Neural crest cell (in vitro differentiated cells): ENCODE measurements at places on chromosomes 6 and 20.

- no peaks in the 10 kb centered on the region for H3K36me3 ChIP-seq
- no peaks in the 10 kb centered on the region for H3K4me1 ChIP-seq
- DNase-seq: no peak
- no peak overlapping the region for H3K4me3 ChIP-seq
- no peak overlapping the region for H3K27ac ChIP-seq
Observed at GRCh38 chr6:34484899-34485298, 19.0 kb downstream of the PACSIN1 start.

DNA sequence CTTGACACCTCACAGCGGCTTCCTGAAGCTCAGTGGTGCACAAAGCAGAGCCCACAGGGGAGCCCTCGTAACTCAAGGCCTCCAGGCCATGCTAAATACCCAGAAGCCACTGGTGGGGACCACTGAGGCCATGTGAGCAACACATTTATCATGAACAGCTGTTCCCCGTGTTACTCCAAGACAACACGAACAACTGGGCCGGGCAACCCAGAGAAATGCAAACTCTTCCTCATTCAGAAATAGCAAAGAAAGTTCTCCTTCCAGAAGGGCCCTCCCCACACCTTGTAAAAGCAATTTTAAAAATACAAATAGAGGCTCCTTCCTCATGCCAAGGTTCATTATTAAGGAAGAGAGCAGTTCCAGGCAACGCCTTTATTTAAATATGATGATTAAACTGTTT lies 36.3 kb upstream of the SLCO4A1 start:
- no peak overlapping the region for H3K4me3 ChIP-seq
- H3K27me3 ChIP-seq: peaks cover 14% of the 10 kb centered on the region
- H3K27ac ChIP-seq: no peak overlapping the region
- DNase-seq: no peak

DNA sequence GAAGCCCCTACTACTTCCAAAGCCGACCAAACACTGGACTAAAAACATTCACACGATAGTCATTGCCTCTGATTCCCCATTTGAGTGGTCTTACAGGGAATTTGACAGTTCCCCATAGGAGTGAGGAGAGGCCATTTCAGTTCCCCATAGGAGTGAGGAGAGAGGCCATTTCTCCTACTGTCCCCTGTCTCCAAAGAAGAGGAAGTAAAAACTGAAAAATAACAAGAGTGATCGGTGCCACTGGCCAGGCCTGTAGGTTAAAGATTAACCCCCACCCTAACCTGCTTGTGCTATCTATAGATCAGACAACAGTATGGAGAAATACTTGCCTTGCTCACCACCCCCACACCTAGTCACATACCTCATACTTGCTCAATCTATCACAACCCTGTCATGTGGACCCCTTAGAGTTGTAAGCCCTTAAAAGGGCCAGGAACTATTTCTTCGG lies 204.0 kb upstream of the MOCS1 start:
- no peak for DNase-seq
- H3K27ac ChIP-seq: no peak overlapping the region
- H3K4me3 ChIP-seq: no peak overlapping the region
- H3K4me1 ChIP-seq: no peaks in the 10 kb centered on the region
- H3K27me3 ChIP-seq: peaks cover 4% of the 10 kb centered on the region

DNA sequence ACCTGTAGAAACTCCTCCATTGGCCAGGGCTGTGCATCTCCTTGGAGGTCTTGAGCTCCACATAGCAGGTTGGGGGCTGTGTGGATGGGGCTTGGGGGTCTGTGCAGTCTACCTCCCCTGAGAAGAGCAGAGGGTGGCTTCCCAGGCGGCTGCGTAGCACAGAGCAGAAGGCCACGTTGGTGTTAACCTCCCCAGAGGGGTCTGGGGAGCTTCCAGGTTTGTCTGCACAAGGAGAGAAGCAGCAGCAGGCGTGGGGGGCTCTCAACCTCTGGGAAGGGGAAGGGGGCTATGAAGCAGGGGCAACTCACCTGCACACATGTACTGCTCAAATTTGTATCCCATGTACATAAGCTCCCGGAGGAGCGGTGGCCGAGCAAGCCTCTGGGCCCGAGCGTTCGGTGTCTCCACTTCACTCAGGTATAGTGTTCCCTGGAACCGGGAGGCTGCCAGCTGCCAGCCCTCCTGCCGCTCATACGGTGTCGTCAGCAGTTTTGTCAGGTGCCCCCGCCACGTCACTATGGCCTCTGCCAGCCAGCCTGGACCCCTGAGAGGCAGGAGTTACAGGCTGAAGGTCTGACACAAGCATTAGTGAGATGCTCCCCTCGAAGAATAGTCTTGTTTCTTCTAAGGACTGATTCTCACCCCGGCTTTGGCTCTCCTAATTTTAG lies 1.2 kb downstream of the DXO start:
- no peak for DNase-seq
- H3K27ac ChIP-seq: no peak overlapping the region
- H3K27me3 ChIP-seq: no peaks in the 10 kb centered on the region
- H3K36me3 ChIP-seq: peaks cover 21% of the 10 kb centered on the region
- H3K4me3 ChIP-seq: peak overlapping the region; percentile 100

DNA sequence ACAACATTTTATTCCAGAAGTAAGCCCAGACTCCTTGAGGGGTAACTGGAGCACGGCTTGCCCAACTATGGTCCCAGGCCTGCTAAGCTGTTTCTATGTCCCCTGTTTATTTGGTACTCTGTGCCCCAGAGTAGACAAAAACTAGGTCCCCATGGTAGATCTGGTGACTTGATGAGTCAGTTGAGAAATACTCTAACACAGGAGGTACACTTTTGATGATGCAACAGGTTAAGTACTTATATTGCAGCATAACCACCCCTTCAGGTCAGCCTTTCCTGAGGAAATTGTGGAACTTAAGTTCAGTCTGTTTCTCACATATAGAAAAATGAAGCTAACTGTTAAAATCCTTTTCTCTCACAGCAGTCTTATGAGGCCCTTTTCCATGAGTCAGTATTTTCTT lies 19.6 kb downstream of the TTPAL start:
- no peak overlapping the region for H3K27ac ChIP-seq
- peaks cover 4% of the 10 kb centered on the region for H3K36me3 ChIP-seq
- H3K4me1 ChIP-seq: no peaks in the 10 kb centered on the region
- no peak for DNase-seq
- no peak overlapping the region for H3K4me3 ChIP-seq

DNA sequence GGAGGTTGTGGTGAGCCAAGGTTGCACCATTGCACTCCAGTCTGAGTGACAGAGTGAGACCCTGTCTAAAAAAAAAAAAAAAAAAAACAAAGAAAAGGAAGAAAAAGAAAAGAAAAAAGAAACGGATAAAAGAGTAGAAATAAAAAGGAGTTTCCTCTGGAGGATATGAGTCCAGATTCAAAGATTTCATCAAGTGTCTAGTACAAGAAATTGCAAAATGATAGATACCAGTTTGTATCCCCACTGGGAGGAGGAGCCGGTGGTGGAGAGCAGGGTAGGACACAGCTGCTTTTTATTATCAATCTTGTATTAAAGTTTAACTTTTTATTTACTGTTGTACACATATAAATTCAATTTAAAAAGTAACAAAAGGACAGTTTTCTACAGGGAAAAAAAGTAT lies 113.9 kb downstream of the BMP7 start:
- peaks cover 3% of the 10 kb centered on the region for H3K4me1 ChIP-seq
- H3K27ac ChIP-seq: no peak overlapping the region
- H3K4me3 ChIP-seq: no peak overlapping the region
- H3K36me3 ChIP-seq: no peaks in the 10 kb centered on the region
- H3K27me3 ChIP-seq: no peaks in the 10 kb centered on the region
- no peak for DNase-seq

DNA sequence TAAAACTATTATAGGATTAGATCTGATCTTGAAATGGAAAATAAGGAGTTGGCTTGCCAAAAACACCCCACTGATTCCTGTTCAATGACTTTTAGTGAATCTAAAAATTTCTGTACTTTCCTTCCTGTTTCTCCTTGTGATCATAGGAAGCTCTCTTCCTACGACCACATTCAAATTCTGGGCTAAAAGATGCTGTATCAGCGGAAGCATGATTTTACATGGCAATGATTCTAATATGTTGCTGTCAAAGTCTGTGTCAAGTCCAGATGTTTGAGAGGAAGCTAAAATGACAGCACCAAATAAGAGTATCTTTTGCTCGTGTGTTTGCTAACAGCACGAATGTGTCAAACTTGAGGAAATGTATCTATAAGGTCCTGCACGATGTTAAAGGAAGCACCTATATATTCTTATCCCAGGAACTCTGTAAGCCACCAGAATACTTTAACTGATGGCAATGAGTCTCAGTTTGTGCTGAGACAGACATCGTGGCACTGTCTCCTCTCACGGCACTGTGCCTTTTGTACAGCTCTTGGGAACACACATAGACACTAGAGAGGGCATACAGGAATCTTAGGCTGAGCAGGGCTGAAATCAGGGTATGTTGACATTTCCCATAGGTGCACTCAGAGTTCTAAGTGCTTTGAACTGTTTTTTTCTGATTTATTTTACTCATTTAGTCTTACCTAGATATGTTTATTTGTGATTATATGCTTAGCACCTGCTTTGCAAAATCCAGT lies 24.9 kb upstream of the MAP3K4 start:
- no peak overlapping the region for H3K27ac ChIP-seq
- H3K4me3 ChIP-seq: no peak overlapping the region
- DNase-seq: no peak
- H3K36me3 ChIP-seq: no peaks in the 10 kb centered on the region
- H3K27me3 ChIP-seq: no peaks in the 10 kb centered on the region
- H3K4me1 ChIP-seq: peaks cover 3% of the 10 kb centered on the region
